ENCODE measurements at places on chromosomes 13 and 19.
A peak's percentile ranks its signal among the peaks of the same experiment; 100 is the strongest.

DNA sequence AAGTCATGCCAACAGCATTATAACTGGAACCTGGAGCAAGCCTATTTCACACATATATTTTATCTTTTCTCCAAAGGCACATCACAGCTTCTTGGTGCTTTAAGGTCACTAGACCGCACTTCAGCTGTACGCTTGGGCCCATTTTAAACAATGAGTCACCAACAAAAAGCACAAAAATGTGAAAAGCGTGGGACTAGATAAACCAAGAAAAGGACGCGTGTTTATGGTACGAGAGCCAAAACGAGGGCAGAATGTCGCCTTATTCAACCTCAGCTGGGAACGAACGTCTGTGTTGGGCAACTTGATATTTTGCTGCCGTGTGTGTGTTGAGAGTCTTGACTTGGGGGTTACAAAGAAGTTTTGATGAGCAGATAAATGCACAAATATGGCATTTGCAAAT is 9.2 kb upstream of the EHD2 start:
- no peak for DNase-seq

- DNase-seq = no peak
Observed at GRCh38 chr19:40411125-40411842, 1.9 kb downstream of the PRX start.

- peak; percentile 83 for DNase-seq
Observed at GRCh38 chr19:18373892-18374629, 11.9 kb upstream of the GDF15 start.

- DNase-seq = no peak
Observed at GRCh38 chr13:44786756-44787155, 202.5 kb downstream of the NUFIP1 start.

- DNase-seq = no peak
Observed at GRCh38 chr13:110407021-110407420, 99.9 kb downstream of the COL4A2 start.

DNA sequence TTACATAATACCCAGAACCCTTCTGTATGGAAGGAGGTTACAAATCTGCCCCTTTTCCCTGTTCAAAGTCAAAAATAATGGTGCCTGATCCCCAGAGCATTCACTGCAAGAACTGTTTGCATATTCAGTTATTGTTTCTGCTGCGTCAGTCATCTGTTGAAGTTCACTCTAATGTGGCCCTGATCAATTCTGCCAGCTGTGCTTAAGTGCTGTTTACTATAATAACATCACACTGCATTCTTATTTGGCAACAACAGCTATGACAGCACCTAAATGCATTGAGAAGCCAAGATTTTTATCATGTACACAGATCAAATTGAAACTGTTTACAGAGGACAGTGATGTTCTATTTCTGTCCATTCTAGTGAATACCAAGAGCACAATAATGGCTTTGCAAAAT is 115.9 kb downstream of the DACH1 start:
- no peak for DNase-seq

DNA sequence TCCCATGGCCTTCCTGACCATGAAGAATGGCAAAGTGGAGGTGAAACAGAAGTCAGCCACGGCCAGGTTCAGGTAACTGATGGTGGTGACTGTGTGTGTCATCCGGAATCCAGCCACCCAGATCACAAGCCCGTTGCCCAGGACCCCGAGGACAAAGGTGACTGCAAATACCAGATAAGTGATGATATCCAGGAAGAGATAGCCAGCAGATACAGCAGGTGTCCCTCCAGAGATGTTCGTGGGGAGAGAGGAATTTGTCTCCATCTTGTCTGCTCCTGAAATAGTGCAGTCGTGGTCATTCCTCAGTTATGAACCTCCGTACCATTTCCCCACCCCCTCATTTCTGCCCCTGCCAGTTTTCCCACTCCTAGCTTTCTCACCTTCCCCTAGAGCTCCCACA is 4.9 kb downstream of the FPR1 start:
- no peak for DNase-seq

DNA sequence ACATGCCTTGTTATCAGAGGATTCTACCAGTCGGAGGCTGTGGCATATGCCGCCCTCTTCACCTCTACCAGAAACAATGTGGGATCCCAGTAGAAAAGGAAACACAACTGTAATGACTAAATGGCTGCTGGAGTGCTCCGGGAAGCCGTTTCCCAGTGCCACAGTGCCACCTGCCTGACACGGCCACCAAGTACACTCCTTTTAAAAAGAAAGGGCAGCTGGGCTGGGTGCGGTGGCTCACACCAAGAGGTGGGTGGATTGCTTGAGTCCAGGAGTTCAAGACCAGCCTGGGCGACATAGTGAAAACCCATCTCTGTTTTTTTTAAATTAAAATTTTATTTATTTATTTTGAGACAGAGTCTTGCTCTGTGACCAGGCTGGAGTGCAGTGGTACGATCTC is 67.3 kb downstream of the TRPM4 start:
- no peak for DNase-seq

DNA sequence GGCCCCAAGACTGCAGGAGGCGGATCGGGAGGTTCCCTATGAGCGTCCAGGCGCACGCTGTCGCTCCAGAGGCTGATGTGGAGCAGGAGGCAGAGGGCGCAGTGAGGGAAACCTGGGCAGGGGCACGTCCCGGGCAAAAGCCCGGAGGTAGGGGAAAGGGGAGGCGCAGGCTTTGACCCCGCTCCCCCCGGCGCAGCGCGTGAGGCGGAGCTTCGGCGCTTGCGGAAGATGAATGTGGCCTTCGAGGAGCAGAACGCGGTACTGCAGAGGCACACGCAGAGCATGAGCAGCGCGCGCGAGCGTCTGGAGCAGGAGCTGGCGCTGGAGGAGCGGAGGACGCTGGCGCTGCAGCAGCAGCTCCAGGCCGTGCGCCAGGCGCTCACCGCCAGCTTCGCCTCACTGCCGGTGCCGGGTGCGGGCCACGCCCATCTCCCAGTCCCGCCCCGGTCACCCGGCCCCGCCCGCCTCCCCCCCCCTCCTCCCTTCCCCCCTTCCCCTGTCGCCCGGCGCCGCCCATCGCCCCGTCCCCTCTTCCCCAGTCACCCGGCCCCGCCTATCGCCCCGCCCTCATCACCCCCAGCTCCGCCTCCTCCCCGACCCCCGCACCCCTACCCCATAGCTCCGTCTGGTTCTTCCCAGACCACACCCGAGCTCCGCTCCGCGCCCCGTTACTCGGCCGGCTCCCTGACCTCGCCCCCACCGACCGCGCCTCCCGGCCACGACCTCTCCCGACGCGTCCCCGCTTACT is 4.1 kb downstream of the HMG20B start:
- DNase-seq = peak; percentile 60

DNA sequence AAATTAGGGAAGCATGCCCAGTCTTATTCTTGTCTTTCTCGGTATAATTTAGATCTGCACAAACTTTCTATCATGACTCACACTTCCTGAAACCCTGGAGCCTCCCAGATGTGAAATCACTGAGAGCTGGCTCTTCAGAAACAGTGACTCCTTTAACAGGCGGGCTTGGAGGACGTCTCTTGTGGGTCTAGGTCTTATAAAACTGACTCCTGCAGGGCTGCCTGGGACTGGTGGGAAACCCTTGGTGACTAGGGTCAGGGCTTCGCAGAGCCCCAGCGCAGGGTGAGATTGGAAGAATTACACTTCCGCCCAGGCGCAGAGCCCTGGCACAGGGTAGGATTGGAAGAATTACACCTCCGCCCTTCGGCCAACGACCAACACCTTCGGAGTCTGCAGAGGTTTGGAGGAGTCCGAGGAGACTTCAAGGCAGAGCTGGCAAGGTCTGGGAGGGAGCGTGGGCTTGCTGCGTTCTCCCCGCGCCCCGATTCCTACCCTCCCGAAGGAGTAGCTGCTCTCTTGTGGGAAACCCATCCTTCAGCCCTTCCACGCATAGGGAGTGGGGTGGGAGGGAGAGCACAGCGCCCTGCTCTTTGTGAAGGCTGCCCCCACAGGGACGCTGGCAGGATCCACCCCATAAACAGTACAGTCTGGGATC is 43.4 kb upstream of the MAP3K10 start:
- peak; percentile 11 for DNase-seq

DNA sequence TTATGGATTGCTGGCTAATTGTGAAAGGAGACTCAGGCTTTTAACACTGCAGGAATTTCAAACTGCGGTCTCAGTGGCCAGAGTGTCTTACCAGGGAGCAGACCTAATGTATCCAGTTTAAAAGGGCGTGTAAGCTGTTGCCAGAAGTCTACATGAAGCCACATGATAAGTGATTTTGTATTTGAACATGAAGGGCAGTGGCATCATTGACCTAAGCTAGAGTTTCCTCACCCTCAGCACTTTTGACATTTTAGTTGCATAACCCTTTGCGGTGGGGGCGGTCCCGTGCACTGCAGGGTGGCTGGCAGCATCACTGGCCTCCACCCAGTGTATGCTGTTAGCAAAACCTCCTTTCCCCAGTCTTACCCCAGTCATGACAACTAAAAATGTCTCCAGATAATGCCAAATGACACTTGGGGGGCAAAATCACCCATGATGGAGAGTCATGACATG is 23.7 kb upstream of the GPR18 start:
- DNase-seq = no peak

DNA sequence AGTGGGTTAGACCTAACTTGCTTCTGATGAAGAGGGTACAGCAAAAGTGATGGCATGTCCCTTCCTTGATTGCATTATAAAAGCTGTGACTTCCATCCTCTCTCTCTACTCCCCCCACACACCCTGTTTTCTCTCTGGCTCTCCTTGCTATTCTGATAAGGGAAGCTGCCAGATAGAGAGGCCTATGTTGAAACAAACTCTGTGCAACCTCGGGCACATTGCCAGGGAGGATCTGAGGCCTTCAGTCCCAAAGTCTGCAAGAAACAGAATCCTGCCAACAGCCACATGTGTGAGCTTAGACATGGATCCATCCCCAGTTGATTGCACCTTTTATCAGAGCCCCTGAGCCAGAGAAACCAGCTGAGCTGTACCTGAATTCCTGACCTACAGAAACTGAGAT is 44.8 kb upstream of the ARGLU1 start:
- no peak for DNase-seq

GRCh38 chr19:40398417-40399131 is 8.6 kb upstream of the HIPK4 start:
- no peak for DNase-seq

- DNase-seq = no peak
Observed at GRCh38 chr19:33332248-33332647, 29.9 kb upstream of the CEBPA start.

- DNase-seq = no peak
Observed at GRCh38 chr13:103002279-103002678, 63.9 kb downstream of the SLC10A2 start.

- DNase-seq = no peak
Observed at GRCh38 chr13:44819772-44820171, 169.5 kb downstream of the NUFIP1 start.

DNA sequence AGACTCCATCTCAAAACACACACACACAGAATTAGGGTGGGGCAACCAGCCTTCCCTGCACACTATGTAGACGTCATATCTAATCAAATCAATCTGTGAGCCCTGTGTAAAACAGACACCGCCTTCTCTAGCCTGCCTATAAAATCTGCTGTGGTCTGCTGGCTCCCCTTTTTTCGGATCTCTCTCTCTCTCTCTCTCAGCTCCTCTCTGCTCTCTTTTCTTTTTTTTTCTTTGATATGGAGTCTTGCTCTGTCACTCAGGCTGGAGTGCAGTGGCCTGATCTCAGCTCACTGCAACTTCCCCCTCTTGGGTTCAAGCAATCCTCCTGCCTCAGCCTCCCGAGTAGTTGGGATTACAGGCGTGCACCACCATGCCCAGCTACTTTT is 11.8 kb upstream of the CD70 start:
- no peak for DNase-seq

DNA sequence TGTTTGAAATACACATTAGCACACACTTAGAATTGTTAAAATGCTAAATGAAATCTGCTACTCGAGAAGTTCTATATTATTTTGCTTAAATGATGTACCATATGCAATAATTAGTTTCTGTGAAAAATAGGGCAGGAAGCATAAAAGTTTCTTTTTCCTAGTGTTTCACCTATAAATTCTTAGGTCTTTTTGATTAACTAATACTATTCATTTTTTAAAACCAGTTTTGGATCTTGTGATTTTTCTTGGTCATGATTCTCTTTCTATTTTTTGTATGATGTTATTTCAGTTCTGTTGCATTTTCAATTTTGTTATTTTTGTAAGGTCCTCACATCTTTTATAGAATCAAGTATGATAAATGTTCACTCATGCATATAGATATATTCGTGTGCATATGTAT is 66.1 kb downstream of the URI1 start:
- DNase-seq = no peak

DNA sequence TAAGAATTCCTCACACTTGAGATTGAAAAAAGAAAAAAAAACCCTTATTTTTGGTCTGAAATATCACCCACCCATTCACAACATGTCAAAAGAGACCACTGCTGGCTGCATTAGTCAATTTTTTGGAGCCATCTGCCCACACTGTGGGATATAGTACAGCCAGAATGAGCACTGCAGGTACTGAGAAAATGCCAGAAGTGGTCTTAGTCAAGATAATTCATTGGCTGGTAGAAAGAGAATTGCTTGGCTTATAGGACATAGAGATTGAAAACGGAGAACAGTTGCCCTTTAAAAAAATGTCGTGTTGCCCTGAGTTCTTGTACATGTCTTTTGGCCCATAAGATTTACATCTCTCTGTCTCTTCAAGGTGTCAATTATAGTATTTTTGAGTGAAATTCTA is 1899.5 kb downstream of the OLFM4 start:
- DNase-seq = no peak

DNA sequence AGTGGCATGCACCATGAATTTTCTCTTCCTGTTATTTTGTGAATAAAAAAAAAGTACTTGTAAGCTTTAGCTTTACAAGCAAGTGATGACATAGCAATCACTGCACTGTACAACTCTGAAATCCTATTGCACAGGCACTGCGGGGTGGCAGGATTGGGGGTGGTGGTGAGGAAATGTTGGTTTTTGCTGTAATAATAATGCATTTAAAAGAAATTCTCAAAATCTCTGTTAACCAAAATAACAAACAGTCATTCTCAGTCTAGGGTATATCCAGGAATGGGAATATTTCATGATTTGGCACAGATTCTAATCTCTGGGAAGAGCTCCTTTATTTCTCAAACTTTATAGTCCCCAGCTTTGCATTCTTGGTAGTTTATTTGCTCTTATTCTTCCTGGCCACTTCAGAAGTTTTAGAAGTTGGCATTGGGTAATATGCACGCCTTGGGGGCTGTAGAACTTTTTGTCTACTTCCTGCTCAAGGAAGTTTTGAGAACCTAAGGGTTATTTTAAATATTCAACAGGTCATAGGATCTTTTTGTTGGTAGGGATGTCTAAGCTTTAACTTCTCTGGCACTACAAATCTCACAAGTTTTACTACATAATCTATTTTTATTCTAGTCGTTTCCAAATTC is 353.0 kb upstream of the KLF12 start:
- no peak for DNase-seq

- DNase-seq = peak; percentile 72
Observed at GRCh38 chr13:32261567-32261966, 53.6 kb downstream of the ZAR1L start.

GRCh38 chr13:27353166-27353583 is 71.2 kb upstream of the GTF3A start:
- DNase-seq = no peak
